ENCODE measurements at places on chromosomes 11 and 22.

DNA sequence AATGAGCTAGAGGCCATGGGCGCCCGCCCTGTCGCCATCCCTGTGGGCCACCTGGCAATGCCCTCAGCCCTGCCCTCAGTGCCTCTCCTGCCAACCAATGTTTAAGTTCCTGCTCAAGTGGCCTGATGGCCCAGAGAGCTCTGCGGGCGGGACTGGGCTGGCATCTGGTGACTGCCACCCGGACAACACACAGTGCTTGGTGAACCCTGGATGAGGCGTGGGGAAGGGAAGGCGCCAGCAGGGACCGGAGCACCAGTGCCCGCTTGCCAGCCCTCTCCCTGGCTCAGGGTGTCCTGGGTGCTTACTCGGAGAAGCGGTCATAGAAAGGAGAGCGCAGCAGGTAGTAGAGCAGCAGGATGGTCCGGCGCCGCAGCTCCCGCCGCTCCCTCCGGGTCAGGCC is 4.2 kb downstream of the PEX16 start:
- DNase-seq = no peak

- DNase-seq = no peak
These were observed 12.2 kb downstream of the TKFC start for GRCh38 chr11:61345170-61345610.

DNA sequence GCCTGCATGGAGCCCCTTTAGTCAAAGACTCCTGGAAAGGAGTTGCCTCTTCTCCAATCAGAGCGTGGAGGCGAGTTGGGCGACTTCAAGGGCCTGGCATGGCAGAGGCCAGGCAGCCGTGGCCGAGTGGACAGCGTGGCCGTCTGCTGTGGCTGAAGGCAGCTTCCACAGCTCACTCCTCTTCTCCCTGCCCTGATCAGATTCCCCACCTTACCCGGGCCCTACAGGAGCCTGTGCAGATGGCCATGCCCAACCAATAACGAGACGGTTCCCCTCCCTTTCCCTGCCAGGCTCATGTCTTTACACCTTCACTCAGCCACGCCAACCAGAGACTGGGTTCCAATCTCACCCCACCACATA is 20.0 kb upstream of the SLC22A12 start:
- DNase-seq = no peak

DNA sequence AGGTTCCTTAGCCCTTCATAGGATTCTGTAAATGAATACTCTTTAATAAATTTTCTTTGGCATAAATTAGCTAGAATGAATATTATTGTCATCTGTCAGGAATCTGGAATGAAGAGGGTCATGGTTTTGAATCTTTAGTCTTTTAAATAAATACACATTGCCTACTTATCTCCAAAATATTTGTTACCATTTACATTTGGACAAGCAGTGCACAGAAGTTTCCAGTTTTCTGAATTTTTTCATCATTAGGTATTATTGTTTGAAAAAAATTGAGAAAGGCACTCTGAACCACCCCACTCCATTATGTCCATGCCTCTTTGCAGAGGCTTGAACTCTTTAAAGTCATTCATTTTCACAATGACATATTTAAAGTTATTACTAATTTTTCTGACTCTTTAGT is 549.0 kb upstream of the LUZP2 start:
- no peak for DNase-seq

- DNase-seq = no peak
These were observed 1027.7 kb upstream of the CCDC90B start for GRCh38 chr11:84313830-84314359.

DNA sequence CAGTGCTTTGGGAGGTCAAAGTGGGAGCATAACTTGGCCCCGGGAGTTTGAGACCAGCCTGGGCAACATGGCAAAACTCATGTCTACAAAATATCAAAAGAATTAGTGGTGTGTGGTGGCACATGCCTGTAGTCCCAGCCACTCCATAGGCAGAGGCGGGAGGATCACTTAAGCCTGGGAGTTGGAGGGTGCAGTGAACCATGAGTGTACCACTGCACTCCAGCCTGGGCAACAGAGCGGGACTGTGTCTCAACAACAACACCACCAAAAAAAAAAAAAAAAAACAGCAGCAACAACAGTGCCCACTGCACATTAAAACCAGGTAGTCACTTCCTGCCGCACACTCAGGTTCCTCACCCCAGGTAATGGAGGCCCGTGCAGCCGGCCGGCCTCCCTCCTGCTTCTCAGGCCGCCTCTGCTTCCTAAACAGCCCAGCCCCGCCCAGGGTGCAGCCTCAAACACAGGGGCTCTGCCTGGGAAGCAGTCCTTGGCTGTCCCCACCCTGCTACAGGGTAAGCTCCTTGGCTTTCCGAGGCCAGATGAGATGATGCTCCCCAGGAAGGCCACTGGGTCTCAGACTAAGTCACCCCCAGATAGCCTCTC is 318.3 kb downstream of the SHANK2 start:
- no peak for DNase-seq

DNA sequence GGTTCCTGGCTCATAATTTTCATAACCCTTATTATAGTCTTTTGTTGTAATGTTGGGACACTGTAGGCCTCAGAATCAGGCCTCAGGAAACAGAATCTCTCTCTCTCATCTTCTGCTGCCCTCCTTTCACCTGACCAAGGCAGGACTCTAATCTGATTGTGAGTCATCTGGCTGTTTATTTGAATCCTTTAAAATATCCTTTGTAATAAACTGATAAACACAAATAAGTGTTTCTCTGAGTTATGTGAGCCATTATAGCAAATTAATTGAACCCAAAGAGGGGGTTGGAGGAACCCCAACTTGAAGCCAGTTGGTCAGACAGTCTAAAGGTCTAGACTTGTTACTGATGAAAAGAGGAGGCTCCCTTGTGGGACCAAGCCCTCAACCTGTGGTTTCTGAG is 30.6 kb downstream of the ACER3 start:
- DNase-seq = no peak

GRCh38 chr11:76799066-76799804 is 16.1 kb downstream of the TSKU start:
- peak; percentile 52 for DNase-seq

GRCh38 chr11:12235947-12236743 is 125.8 kb downstream of the MICAL2 start:
- no peak for DNase-seq

DNA sequence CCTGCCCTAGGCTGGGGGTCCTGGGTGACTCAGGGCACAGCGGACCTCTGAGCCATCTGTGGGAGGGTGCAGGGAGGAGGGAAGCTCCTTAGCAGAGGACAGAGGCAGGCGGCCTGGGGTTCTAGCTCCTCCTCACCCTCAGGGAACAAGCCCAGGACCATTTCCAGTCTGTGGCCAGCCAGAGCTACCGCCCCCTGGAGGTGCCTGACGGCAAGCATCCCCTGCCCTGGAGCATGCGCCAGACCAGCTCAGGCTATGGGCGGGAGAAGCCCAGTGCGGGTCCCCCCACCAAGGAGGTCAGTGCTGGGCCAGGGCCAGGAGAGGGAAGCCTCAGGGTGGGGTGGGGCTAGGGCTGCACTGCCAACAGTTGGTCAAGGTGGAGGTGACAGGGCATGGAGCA is 26.0 kb upstream of the LRRC10B start:
- DNase-seq = no peak

- DNase-seq = no peak
These were observed 152.3 kb downstream of the TMEM135 start for GRCh38 chr11:87190071-87190470.

GRCh38 chr22:49879871-49880270 is 26.2 kb downstream of the ZBED4 start:
- DNase-seq = no peak

GRCh38 chr22:46158283-46158682 is 8.0 kb downstream of the PPARA start:
- DNase-seq = no peak

DNA sequence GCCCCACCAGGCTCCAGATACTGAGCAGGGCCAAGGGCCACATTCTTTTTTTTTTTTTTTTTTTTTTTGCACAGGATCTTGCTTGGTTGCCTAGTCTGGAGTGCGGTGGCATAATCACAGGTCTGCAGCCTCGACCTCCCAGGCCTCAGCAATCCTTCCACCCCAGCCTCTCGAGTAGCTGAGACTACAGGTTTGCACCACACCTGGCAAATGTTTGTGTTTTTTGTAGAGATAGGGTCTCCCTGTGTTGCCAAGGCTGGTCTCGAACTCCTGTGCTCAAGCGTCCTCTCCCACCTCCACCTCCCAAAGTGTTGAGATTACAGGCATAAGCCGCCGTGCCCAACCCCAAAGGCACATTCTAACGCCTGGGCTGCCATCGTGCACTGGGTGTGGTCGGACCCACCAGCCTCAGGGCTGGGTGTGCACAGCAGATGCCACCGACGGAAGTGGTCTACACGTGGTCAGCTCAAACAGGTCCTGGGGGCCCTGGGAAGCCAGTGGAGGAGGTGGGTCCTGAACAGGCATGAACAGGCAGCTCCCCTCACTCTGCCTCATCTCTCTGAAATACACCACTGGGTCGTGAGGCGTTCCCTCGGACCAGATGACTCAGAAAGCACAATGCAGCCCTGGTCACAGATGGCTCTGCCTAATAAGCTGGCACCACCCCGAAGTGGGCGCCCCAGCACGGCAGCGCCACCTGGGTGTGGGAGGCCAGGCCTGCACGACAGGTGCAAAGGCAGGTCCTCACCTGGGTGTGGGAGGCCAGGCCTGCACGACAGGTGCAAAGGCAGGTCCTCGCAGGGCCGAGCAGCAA is 5.1 kb upstream of the B4GALNT4 start:
- DNase-seq = peak; percentile 38

DNA sequence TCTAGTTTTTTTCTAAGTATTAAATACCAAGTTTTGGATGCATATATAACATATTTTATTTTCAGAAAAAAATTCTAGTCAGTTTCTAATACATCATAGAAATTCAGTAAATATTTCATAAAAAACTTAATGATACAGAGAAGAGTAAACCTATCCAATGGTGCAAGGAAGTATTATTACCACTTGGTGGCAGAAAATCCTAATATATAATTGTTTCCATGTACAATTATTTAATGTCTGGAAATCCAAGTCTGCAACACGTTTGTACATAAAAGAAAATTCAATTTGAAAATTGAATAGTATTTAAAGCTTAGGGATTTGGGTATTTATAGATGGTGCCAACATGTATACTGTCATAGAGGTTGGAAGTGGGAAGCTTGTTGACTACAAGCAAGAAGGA is 127.0 kb downstream of the TRPC6 start:
- no peak for DNase-seq

- DNase-seq = no peak
These were observed 41.2 kb downstream of the IGLL5 start for GRCh38 chr22:22928666-22929380.

GRCh38 chr11:86443415-86443814 is 68.7 kb downstream of the CCDC81 start:
- DNase-seq = no peak

DNA sequence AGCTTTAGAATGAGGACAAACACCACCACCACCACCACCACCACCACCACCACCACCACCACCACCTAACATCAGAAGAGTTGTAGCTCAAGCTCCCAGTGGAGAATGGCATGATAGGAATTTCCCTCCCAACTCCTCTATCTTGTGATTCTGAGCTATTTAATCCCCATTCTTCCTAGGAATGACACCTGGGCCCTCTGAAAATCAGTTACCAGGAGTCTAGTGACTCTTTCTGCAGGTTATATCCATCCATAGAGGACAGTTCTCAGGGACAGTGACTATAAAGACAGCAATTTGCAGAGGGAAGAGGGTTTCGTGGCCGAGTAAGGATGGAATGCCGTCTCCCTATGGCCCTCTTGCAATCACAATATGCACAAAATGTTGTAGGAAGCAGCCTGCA is 27.8 kb downstream of the MYH9 start:
- no peak for DNase-seq

- DNase-seq = no peak
These were observed 274.0 kb downstream of the SOX6 start for GRCh38 chr11:16082095-16083055.

DNA sequence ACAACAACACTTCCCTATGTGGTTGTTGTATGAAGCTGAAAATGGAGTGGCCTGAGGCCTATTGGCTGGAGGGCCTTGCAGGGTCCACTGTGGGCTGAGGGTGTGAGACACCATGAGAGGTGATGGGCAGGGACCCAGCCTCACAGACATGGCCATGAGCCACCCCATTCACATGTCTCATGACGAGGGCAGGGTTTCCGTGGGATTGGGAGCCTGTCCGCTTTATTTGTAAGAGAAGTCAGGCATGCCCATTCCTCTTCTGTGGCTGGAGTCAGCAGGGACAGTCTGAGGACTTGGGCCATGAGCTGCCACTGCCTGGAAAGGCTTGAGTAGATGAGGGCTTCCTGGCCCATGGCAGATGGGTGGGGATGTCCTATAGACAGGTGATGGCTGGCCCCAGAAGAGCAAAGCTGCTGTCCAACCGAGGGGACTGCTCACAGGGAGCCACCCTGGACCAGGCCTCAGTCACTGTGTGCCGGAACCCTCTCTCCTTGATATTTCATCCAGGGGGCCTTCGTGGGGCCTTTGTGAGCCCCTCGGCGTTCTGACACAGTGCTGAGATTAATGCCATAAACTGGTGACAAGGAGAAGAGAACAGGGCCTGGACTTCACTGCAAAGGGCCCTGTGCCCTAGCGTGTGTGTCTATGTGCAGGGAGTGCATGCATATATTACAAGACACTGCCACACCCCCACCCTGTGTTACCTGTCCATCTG is 971.9 kb downstream of the BRD1 start:
- DNase-seq = no peak

DNA sequence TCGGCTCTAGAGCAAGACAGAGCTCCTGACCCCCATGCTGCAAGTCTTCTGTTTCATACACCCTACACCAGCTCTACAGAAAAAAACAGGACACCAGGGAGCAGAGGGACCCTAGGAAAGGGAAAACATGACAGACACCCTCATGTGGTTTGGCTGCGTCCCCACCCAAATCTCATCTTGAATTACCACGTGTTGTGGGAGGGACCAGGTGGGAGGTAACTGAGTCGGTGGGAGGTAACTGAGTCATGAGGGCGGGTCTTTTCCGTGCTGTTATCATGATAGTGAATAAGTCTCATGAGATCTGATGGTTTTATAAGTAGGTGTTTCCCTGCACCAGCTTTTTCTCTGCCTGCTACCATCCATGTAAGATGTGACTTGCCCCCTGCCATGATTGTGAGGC is 6.6 kb upstream of the C22orf39 start:
- DNase-seq = no peak

DNA sequence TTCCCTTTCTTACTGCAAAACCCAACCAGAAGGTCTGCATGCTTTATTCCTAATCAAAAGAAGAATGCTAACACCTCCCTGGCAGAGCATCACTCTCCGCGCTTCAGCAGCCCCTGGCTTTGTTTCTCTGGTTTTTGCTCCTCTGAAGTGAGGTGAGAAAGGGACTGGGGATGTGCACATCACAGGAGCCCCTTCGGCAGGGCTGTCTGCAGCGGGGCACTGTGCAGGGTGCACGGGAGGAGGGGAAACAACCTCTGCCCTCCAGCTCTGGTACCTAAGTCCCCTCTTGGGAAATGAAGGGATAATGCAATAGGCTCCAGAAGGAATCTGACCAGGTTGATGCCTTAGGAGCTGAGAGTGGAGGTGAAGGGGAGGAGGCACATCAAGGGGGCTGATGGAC is 312.7 kb downstream of the NTM start:
- DNase-seq = no peak

- DNase-seq = no peak
These were observed 24.0 kb upstream of the RIC3 start for GRCh38 chr11:8192896-8193209.
